D721Med (cell line): ENCODE measurements at places on chromosomes 6 and 20.

DNA sequence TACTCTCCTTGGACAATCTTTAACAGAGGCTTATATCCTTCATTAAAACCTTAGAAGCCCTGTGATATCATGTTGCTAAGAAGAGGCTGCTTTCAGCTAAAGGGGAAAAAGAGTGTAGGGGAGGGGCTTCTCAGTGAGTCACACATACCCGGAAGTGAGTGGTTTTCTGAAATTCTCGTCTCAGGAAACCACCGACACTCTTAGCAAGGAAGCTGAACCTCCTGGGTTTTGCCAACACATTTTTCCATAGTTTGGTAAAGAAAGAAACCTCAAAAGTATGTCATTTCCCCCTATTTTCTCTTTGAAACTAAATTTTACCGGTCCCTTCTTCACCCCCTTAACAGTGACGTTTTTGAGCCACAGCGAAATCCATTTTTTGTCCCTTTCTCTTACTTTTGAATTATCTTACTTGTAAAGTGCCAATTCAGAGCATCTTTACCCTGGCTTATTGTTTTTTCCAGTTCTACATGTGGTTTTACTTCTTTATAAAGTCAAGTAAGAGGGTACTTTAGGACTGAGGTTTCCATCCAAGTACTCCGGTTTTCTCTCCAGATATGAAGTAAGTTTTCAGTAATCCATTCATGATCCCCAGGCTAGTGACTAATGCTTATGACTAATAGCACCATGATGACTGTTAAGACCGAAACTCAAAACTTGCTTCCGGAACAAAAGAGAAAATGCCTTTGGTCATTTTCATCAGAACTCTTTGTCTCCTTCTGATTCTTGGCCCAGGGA is 219.3 kb downstream of the ARHGAP18 start:
- DNase-seq: no peak

- DNase-seq: no peak
Observed at GRCh38 chr20:57391439-57392301, 474 bp downstream of the RBM38 start.

- no peak for DNase-seq
Observed at GRCh38 chr20:58436868-58437645, 48.0 kb downstream of the VAPB start.

DNA sequence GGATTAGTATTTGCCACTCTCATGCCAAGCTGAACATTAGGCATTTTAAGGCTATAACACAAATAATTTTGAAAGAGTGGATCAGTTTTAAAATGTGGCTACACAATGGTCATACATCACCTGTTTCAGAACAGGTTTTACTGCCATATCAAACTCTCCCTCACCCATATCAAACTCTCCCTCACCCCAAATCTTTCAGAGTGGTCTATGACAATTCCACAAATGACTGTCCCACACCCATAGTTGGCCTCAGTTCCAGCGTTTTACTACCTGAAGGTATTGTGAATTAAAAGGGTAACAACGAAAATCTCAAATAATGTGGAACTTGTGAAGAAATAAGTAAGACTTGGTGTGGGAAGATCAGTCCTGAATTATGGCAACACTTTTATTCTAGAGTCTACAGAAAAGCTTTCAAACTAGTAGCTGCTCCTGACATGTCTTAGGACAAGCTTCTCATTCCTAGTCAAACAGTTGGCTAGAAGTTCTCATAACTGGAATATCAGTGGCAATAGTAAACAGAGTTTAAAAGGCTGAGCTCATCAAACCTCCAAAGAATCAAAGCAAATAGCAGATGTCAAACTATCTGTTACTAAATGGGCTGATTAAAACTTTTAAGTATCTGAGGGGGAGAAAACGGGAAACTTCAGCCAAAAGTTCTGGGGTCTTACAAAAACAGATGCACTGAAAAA is 52.4 kb downstream of the MAP3K7 start:
- no peak for DNase-seq

DNA sequence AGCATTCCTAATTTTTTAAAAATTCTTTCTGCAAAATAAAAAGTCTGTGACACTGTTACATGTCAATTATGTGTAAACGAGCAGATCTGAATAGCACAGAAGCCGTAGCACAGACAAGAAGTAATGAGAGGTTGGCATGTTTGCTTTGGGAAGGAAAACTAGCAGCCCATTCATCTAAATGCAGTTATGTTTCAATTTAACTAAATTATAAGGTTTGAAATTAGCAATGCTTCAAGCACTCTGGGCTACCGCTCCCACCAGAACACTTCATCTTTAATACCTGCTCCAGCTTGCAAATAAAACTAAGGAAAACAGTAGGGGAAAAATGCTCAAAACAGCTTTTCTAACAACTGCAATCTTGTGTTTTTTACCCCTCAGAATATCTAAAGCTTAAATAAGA is 73.9 kb downstream of the PTPRK start:
- DNase-seq: no peak

- no peak for DNase-seq
Observed at GRCh38 chr6:65786815-65787214, 79.8 kb upstream of the EYS start.

- no peak for DNase-seq
Observed at GRCh38 chr6:130547723-130548122, 181.9 kb downstream of the TMEM200A start.

GRCh38 chr20:35871259-35871771 is 83.0 kb downstream of the SCAND1 start:
- DNase-seq: no peak

DNA sequence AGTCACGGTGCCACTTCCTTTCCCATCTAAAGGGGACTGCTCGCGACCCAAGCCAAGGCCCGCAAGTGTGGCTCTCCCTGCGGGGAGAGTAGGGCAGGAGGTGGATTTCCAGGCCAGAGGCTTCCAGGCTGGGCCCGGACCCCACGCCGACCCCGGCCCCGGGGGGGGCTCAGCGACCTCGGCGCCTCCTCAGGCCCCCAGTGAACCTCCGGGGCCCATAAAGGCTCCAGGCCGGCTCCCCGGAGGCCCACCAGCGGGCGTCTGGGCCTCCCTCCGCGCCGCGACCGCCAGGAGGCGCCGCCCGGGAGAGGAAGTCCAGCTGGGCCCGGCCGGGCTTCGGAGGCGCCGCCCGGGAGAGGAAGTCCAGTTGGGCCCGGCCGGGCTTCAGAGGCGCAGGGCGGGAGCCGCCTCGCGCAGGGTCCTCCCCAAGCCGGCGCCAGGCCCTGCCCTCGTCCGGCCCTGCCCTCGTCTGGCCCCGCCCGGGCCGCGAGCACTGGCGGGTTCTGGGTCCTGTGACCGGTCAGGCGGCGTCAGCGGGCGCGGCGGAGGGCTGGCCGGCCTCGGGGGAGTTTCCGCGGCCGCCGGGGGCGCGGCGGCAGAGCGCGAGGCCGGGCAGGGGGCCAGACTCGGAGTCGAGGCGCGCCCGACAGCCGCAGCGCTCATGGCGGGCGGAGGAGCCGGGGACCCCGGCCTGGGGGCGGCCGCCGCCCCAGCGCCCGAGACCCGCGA is at the start of gene RAB32:
Gene RAB32, plus strand, starts transcription at position 623 of the 729 bp plus-strand sequence. Its CDS starts 39 bp downstream, at position 662.
- no peak for DNase-seq

- no peak for DNase-seq
Observed at GRCh38 chr20:57772349-57772964, 62.6 kb upstream of the PMEPA1 start.

GRCh38 chr6:114142258-114142657 is 171.3 kb upstream of the HDAC2 start:
- no peak for DNase-seq

- DNase-seq: no peak
Observed at GRCh38 chr20:13723011-13723410, 61.7 kb downstream of the ESF1 start.
